ENCODE measurements at places on chromosomes 11 and 22. TPM values are rescaled to one million over a fixed set of nuclear protein-coding genes. Genes with fewer than 3 reads are reported as not detected.

The LRRC10B gene
- total RNA-seq, result 1.1 TPM

GRCh38 chr11:128133501-128133900, 453.9 kb downstream of the ETS1 start:
- no peak for DNase-seq

DNA sequence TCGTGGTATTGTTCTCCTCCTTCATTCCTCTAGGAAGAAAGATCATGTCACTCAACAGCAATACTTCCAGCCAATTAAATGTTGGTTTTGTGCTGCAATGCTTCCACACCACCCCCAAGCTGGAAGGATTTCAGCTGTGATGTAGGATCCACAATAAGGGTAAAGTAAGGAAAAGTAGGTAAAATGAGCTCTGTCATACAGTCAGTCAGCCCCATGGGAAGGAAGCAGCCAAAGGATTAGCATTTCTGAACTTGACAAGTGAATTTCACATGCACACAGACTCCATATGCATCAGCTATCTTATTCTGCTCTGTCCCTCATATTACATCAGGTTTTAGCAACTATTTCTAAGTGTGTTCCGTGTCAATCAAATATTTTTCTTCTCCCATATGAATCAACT, 197.9 kb downstream of the TTC28 start:
- no peak for DNase-seq

DNA sequence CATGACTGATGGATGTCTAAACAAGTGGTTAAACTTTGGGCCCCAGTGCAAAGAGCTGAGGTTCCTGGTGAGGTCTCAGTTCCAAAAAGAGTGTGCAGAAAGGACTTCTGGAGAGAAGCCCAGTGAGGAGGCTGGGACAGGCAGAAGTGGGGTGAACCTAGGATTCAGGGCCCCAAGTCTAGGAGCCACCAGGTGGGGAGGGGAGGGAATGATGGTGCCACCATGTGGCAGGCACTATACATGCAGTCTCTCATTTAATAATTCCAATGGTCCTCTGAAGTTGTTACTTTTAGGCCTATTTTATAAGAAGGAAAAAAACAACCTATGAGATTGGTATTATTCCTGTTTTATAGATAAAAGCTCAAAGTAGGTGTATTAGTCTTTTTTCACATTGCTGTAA, 102.0 kb downstream of the INSC start:
- no peak for DNase-seq

GRCh38 chr22:43014316-43014868, 557 bp downstream of the PACSIN2 start:
- DNase-seq, result peak; percentile 44

GRCh38 chr22:30582051-30582450, 7.6 kb upstream of the GAL3ST1 start:
- no peak for DNase-seq

- DNase-seq, result no peak
Measured at GRCh38 chr11:3796801-3797328, 489 bp downstream of the NUP98 start.

- DNase-seq, result no peak
Measured at GRCh38 chr11:70468256-70469195, 70.2 kb downstream of the CTTN start.

- DNase-seq, result no peak
Measured at GRCh38 chr11:128346804-128347203, 240.6 kb downstream of the ETS1 start.

Measured in PC-9 (cell line).